ENCODE measurements at places on chromosomes 16 and 17.

DNA sequence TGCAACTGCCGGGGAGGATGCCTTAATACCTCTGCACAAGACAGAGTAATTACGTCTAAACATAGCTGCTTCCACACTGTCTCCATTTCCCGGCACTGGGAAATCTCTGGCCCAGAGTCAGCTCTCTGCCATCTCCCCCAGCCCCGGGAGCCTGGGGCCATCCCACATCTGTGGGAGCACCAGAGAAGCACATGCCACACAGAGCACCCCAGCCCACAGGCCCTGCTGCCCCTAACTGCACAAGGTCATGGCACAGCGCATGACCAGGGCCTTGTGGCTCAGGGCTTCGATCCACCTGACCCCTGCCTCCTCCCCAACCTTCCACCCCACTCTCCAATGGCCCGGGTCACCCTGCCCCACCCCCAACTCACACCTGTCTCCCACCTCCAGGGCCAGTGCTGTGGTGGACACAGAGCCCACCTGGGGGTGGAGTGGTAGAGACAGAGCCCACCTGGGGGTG, 36.6 kb upstream of the RBFOX3 start:
- DNase-seq, result no peak

DNA sequence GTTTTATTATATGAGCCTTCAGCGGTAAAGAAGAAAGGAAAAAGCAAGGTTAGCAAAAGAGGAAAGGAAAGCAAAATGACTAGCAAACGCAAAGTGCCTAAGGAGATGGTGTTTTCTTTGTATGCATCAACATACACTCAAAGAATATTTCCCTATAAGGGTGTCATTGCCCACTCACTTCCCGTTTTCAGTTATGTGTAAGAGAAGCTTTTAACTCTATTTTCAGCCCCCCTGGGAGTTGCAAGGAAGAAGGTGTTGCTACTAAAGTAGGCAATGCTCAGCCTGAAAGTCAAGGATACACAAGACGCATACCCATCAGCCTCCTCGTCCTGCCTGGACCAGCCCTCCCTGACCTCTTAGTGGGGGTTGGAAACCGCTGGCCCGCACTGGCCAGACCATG, 267.7 kb upstream of the ZFHX3 start:
- no peak for DNase-seq

DNA sequence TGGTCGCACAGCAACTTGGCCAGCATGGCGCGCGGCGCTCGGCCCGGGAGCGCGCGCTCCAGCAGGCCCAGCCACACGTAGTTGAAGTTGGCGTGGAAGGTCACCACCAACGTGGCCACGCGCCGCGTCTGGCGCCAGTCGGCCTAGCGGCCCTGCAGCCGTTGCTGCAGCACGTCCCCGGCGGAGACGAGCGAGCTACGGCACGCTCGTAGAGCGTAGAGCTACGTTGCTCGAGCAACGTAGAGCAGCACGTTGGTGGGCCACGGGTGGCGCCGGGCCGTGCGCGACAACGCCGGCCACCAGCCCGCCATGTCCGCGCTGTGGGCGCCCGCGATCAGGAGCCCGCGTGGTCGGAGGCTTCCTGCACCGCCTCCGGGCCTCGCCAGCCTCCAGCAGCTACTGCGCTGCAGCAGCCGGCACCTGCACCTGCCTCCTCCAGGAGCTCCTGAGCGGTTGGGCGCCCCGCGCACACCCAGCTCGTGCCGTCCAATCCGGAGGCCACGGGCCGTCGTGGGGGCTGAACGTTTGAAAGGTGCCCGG, 13.4 kb upstream of the SULT1A1 start:
- peak; percentile 91 for DNase-seq

- DNase-seq, result peak; percentile 85
These were observed 90.2 kb downstream of the MRM1 start for GRCh38 chr17:36691606-36692005.

DNA sequence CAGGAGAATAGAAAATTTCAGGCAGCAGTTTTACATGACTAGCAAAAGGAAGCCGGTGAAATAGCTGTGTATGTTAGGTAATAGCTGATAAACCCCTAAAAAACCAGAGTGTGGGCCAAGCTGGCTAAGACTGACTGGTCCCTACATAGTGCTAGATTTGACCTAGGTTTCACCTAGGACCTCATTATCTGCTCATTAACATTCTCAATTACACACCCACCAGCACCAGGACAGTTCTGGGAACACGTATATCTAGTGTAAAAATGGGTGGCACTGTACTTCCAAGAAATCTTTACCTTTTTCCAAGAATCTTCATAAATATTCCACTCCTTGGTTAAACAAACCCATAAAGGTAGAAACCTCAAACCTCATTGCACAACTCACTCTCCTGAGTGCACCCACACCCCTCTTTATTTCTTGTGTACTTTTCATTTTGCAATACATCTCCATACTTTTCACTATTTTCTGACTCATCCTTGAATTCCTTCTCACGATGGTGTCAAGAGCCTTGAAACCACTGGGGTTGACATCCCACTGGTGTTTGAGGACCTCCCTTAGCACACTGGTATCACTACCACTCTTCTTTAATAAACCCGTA, 262.7 kb upstream of the KCNJ16 start:
- DNase-seq, result no peak

DNA sequence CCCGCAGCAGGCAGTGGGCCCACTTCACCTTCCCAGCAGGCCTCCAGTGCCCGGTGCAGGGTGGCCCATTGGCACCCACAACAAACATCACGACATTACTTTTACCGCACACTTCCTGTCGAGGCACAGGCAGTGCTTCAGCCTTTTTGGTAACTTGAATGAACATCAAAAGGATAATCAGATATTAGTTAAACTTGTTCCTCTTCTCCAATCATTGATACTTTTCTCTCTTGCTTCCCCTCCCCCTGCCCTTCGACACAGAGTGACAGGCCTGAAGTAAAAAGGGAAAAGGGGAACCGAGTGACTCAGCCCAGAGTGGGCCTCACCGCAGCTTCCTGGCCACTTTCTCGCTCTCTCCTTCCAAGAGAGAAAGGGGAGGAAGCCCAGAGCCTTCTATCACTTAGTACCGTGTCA, 507.0 kb downstream of the MAF start:
- DNase-seq, result no peak

- DNase-seq, result no peak
These were observed 20.0 kb upstream of the ARL4D start for GRCh38 chr17:43378766-43379165.

GRCh38 chr17:55750750-55751657, at the start of gene PCTP:
PCTP (plus strand) TSS chr17:55751051; CDS start chr17:55751104, 53 bp downstream.
- peak; percentile 79 for DNase-seq

GRCh38 chr17:8145811-8146210, 6.4 kb downstream of the PER1 start:
- DNase-seq, result no peak
